ENCODE measurements at places on chromosomes 1 and 21.

DNA sequence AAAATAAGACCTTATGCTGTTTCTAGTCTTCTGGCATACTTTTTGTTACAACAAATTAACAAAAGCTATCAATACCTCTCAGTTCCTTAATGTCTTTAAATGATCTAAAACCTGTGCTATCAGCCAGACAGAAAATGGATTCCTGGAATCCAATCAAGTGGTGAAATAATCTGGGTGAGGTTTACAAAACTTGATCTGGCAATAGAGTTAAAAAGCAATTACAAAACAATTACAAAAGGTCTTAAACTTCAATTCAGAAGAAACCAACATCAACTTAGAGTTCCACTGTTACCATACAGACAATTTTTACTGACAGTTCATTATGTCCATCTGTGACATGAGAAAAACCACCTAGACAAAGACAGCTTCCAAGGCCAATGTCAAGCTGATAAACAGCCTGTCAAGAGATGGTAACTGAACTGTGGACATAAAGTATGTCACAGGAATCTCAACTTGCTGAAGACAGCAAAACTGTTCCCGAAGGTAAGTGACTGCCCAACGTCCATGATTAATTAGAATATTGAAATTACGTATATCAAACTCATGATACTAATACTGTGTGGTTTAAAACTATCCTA is 17.4 kb downstream of the ZZZ3 start:
- no peak for DNase-seq

GRCh38 chr1:5711079-5711478 is 281.1 kb downstream of the NPHP4 start:
- DNase-seq: no peak

- no peak for DNase-seq
These were observed 150.3 kb downstream of the TNFSF18 start for GRCh38 chr1:172900376-172900997.

DNA sequence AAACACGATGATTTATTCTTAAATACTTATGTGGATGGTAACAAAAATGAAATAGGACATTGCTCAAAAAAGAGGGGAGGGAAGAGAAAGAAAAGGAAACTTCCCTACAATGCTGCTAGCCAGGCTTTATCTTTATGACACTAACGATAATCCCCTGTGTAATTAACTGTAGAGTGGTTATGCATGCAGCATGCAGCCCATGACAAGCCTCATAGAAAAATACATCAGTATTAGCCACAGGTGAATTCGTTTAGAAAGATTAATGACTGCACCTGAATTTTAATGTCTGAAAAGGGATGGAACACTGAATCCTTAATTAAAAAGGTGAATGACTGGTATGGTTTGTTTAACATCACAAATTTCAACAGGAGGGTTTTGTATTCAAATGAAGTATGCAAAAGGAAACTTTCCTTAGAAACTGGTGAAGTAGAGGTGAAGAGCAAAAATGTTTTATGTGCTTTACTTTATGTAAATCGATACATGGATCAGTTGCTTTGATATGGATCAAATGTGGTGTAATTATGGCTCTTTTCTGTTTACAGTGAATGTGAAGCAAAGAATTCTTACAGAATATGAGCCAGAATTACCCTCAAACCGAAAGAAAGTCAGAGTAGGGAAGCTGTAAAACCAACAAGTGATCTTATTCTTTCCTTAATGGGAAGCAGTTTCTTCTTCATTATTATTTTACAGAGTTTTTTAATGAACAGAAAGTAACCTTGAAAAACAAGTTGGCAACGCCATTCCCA is 569.6 kb upstream of the ADGRL2 start:
- no peak for DNase-seq

DNA sequence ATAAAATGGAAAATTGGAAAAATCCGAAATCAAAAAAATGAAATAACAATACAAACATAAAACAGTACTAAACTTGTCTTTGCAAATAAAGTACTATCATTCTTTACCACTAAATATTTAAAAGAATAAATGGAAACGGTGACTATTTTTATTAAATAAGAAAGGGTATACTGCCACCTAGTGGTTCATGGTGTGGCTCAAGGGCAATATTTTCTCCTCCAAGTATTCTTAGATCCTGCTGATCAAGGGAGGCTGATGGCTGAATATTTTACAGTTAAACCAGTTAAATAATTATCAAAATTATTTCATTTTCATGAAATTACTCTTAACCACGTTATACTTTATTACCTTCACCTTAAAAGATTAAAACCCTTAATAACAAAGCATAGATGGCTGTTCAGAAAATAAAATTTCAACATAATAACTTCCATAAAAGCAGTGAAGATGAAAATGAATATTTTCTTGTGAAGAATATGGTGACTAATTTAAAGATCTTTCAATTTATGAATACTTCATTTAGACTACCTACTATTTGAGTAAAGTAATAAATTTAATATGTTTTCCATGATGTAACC is 1793.9 kb downstream of the NCAM2 start:
- DNase-seq: peak; percentile 28

DNA sequence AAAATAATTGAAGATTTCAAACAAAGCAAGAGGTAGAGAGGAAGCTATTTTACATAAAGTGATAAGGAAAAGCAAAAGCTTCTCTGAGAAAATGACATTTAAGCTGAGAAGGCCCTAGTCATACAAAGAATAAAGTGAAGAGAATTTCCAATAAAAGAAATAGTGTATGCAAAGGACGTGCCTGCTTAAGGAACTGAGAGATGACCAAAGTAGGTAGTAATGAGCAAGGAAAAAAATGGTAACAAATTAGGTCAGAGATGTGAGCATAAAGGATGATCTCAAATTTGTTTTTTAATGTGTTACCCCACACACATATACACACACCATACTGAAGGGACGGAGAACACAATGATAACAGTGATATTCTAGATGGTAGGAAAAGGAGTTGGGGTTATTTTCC is 46.4 kb downstream of the NRIP1 start:
- no peak for DNase-seq

DNA sequence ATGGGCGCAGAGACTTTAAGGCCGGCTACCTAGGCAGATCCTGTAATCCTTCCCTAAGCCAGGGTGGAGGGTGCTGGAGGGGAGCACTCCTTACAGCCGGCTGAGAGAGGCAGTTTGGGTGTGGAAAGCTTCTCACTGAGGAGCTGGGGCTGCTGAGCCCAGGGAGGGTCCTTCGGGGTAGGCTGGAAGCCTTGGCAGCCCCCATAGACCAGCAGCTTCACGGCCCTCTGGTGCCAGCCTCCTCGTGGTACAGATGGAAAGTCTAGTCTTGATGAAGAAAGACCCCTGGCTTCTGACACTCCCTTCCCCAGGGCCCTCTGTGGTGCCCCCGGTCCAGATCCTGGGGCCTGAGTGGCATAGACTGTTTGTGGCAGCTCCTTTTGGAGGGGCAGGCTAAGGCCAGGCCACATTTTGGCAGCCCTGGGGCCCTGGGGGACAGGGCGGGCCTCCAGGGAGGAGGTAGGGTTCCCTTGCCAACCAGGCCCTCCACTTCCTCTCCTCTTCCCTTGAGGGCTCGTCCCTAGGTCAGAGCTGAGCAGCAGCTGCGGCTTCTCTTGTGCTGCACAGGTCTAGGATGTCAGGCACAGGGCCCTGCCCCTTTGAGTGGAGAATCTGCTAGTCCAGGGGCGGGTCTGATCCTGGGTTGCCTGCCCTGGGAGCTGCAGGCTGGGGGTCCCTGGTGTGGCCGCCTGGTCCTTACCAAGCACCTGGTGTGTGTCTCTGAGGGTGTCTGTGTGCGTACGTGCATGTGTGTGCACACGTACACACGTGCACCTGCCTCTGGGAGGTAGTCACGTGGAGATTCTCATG is 4.8 kb downstream of the AMPD2 start:
- no peak for DNase-seq

GRCh38 chr1:186076006-186076405 is 299.0 kb downstream of the TPR start:
- DNase-seq: no peak

- DNase-seq: peak; percentile 9
These were observed 318.9 kb downstream of the FAM72C start for GRCh38 chr1:143652744-143653428.

DNA sequence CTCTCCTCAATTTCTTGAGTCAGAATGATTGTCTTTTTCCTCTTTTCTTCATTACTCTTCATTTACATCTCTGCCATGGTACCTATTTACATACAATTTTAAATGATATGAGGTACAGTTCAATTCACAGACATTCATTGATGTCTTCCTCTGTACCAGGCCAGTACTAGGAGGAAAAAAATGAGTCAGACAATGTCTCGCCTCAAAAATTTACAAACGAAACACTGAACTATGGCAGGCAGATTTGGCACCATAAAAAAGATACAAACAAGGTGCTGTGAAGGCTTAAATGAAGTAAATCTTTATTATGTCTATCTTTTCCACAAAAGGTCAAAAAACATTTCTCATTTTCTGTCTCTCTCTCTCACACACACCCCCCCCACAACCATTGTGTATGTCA is 71.0 kb downstream of the RGS13 start:
- peak; percentile 6 for DNase-seq

Measured in fibroblast of skin of right quadriceps (primary cell).